Iris pigment epithelial cell (primary cell): ENCODE measurements at places on chromosomes 6 and 20.

GRCh38 chr6:143615785-143616184 is 62.0 kb upstream of the PHACTR2 start:
- no peak for DNase-seq

DNA sequence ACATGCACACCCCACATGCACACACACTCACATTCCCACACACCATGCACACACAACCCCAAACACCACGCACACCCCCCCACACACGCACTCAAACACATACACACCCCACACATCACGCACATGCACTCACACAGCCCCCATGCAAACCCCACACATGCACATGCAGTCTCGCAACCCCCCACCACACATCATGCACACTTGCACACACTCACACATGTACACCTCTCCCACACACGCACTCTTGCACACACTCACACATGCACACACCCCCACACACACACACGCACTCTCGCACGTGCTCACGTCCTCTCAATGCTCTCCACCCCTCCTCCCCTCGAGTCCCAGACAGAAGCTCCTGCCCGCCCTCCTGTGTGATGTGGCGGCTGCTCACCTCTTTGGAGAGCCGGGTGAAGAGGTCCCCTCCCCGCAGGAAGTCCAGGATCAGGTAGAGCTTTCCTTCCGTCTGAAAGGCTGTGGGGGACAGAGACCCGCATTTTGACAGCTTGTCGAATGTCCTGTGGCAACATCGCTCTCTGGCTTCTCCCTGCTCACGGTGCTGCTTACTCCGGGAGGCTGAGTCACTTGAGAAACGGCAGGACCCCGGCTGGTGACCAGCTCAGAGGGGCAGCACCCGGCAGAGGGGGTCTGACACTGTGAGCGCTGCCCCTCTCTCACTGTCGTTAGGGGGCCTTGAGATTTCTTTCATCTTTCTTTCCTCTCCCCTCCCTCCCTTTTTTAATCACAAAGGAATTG is 78.5 kb downstream of the RAMACL start:
- DNase-seq, result no peak

DNA sequence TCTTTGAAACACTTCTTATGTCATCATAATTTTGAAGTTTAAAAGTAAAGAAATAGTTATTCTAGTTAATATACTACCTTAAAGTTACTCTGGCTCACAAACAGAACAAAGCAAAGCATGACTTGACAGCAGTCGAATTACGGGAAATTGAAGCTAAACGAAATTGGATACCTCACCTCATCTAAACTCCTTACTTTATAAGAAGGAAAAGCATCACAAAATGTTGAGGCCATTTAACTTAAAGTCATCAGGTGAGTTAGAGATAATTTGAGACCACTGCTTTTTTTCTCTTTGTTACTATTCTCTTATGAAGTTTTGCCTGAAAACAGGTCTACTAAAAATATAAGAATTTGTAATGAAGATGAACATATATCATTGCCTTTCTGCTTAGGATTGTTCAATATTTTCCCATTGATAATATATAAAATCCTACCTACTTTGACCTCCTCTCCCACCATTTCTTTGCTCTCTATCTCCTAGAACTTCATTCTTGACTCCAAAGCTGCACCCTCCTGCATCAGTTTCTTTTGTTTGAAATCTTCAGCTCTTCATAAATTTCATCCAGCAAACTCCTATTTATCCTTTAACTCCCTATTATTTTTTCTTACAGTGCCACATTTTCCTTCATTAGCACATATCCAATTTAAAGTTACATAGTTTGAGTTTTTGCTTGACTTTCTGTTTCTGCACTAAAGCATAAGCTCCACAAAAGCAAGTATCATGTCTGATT is 510.7 kb upstream of the ZNF337 start:
- DNase-seq, result no peak

- no peak for DNase-seq
Measured at GRCh38 chr6:7088076-7088742, 19.6 kb upstream of the RREB1 start.

GRCh38 chr6:161279677-161280415 is 6.0 kb upstream of the AGPAT4 start:
- DNase-seq, result no peak
